ENCODE measurements at places on chromosomes 7 and 10.

- DNase-seq: no peak
Measured at GRCh38 chr7:158255156-158255555, 332.5 kb downstream of the PTPRN2 start.

GRCh38 chr7:70487428-70487827 is 644.5 kb upstream of the GALNT17 start:
- no peak for DNase-seq

GRCh38 chr7:55438085-55438756 is 73.1 kb downstream of the LANCL2 start:
- no peak for DNase-seq

- no peak for DNase-seq
Measured at GRCh38 chr10:124544711-124545110, 83.1 kb downstream of the LHPP start.

DNA sequence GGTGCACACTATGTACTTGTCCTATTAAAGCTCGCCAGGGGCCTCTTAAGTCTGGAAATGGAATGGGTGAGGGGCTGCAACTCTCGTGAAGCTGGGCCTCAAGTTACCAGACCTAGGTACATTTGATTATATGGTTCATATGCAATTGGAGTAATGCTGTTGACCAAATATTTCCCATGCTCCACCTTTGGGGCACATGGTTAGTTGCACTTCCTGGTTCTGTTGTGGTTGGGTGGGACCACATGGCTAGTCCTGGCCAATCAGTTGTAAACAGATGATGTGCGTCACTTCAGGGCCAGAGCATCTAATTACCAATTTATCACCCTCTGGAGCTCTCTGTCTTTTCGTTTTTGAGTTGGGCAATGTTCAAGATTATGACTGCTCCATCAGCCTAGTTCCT is 39.5 kb upstream of the OPN4 start:
- DNase-seq: no peak

- no peak for DNase-seq
Measured at GRCh38 chr7:106418526-106418925, 133.7 kb upstream of the NAMPT start.

- no peak for DNase-seq
Measured at GRCh38 chr10:48215486-48216203, 58.9 kb downstream of the FRMPD2 start.

- DNase-seq: no peak
Measured at GRCh38 chr7:92409357-92409756, 37.9 kb upstream of the GATAD1 start.

- no peak for DNase-seq
Measured at GRCh38 chr10:43801626-43802025, 152.9 kb upstream of the ZNF32 start.

GRCh38 chr7:133650069-133650468 is 397.2 kb downstream of the EXOC4 start:
- DNase-seq: no peak

DNA sequence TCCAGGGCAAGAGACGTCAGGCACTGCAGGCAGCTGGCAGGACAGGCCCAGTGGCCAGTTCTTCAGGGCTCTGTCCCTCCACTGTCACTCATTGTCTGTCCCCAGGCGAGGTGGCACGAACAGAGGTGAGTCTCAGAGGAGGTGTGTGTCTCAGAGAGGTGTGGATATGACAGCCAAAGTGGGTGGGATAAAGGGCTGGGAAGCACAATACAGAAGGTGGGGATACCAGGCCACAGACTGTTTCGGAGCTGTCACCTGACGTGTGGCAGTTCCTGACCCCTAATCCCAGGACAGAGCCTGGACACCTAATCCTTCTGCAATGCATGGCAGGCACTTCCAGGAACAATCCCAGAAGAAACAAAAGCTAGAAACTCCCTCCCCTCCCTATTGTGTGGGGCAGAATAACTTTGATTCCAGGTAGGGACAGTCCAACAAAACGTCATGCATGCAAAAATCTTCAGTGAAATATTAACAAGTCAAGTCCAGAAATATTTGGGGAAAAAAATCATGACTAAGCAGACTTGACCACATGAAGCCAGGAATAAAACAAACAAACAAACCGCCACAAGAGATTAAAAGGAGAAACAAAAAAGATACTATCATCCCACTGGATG is 11.6 kb downstream of the KLRG2 start:
- no peak for DNase-seq

- DNase-seq: no peak
Measured at GRCh38 chr7:150514748-150515222, at the start of gene GIMAP7. Gene GIMAP7 (plus strand): TSS chr7:150514872. CDS start chr7:150519975, 5,103 bp downstream.

DNA sequence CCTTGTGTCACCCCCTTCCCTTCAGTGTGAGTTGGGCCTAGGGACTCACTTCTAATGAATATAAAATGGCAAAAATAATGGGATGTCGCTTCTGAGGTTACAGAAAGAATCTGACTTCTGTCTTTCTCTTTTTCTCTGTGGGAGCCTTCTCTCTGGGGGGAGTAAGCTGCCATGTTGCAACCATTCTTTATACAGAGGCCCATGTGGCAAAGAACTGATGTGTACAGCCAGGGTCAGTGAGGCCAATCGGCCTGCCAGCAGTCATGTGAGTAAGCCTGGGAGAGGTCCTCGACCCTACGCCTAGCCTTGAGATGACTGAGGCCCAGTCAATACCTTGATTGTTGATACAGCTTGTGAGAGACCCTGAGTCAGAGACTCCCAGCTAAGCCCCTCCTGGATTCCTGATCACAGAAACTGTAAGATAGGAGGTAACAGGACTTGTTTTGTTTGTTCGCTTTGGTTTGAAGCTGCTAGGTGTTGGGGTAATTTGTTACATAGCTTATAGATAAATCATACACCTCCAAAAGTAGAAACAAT is 1.7 kb downstream of the TCAF1 start:
- DNase-seq: no peak

- DNase-seq: no peak
Measured at GRCh38 chr10:9869205-9869604, 1148.5 kb upstream of the CELF2 start.

- no peak for DNase-seq
Measured at GRCh38 chr7:10181996-10182395, 791.7 kb upstream of the PHF14 start.

DNA sequence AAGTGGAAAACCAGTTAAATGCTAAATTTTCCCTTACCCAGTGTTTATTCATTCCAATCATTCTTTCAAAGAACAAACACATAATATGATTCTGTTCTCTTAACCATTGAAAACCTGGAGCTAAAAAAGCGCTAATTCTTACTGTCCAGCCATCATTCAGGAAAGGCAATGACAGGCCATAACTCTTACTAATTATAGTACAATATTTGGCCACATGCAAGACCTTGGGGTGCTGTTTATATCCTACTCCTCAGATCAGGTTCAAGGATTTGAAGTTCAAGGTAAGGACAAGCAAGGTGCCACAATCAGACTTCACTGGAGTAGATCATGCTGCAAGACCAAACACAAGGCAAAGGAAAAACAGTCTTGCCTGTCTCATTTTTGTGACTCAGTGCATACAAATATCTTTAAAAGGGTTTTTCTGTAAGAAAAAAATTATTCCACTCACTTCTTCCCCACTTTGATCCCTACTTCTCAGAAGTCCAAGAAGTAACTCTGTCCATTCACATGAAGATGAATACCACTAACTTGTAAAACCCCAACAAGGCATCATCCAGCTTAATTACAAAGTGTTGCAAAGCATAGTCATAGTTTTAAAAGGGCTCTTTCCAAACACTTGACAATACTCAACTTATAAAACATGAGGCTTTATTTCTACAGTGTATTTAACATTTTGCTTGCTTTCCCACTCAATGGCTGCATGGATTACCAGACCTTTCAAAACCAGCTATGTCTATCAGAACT is 153.0 kb downstream of the DOCK4 start:
- DNase-seq: no peak

DNA sequence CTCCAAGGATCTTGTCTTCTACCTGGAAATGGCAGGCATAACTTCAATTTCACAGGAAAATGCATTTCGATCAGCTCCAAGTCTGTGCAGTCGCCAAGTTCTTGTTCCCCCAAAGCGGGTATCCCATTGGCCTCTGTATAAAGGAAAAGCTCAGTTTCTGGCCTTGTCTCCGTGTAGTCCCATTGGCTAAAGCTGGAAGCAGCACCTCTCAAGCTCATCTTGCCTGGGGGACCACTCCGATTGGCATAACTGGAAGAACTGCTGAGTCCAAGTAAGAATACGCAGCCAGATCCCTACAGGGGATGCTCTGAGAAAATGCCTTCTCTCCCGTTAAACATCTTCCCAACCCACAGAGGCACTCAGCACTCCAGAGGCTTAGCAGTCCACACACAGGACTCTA is 205.2 kb downstream of the GFRA1 start:
- DNase-seq: no peak

- no peak for DNase-seq
Measured at GRCh38 chr7:157399086-157399687, 62.4 kb downstream of the DNAJB6 start.

DNA sequence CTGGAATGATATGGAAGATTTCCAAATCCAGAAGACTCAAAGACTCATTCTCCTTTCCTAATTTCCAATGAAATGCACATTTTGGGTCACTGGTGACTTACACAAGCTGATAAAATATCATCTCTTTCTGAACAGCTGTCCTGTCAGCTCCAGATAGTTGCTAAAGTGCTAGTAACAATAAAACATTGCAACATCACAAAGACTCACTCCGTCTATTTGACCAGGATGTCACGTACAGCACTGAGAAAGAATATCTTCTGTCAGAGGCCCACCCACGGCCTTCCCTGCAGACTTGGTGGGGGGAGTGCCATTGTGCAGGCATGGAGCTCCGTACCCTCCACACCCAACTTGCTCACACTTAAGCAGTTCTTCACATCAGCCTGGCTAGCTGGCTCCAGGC is 78.9 kb upstream of the EGR2 start:
- DNase-seq: no peak

DNA sequence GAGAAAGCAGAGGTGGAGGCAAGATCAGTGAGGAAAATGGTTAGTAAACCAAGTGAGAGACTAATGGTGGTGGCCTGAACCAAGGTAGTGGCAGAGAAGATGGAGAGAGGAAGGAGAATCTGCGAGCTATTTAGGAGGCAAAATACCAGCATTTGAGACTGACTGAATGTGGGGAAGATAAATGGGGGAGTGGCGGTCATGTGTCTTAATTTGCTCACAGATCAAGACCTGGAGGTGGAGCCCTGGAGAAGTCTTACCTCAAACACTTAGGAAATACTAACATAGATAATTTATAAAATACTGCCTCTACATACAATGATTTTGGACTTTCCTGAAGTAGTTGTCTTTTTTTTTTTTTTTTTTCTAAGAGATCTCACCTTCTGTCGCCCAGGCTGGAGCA is 34.7 kb downstream of the ICA1 start:
- DNase-seq: no peak

- DNase-seq: no peak
Measured at GRCh38 chr7:1367501-1368183, 91.6 kb downstream of the MICALL2 start.

GRCh38 chr7:129522088-129522970 is 20.0 kb downstream of the SMKR1 start:
- DNase-seq: no peak

DNA sequence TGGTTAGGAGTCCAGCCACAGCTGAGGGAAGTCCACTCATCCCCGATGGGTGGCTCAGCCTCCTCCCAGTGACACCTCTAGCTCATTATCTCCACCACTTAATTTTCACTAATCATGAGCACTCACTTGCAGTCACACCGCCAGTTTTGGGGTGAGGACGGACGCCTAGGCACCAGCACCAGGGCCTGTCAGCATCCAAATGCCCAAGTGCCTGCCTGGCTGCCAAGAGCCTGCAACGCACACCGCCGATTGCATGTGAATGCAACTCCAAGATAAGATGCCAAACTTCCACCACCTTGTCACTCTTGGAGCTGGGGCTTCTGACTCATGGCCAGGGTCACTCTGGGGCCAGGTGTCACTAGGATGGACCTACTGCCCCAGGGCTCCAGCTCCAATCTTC is 24.4 kb upstream of the SMARCD3 start:
- DNase-seq: no peak

- no peak for DNase-seq
Measured at GRCh38 chr10:72694476-72695369, 2.8 kb downstream of the MCU start.

DNA sequence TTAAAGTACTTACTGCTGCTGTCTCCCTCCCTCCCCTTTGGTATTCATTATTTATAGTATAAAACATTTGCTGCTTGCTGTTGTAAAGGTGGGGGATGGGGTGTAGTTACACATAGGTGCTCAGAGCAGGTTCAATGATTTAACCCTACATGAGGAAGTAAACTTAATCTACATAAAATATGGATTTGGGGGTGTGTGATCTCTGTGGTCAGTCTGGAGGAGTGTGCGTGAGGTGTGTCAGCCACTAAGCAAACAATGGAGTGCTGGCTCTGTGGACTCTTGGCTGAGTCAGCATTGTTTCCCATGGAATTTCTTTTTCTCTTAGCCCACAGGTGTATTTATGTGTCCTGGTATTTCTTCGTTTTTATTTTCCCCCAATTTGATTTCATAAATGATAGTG is 133.9 kb downstream of the AUTS2 start:
- no peak for DNase-seq

DNA sequence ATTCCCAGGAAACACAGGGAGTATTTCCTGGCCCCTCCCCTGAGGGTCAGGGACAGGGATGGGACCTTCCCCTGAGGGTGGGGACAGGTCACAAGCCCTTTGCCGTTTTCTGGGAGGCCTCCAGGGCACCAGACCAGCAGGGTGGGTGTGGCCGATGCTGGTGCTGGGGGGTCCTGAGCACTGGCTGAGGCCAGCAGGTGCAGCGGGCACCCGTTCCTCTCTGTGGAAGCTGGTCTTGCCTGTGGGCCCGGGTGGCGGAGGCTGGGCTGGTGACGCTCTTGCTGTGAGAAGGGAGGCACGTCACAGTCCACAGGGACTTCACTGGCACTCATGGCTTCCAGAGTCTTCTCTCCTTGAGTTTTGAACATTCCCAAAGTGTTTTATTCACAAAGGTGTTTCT is 44.2 kb upstream of the CFAP46 start:
- DNase-seq: no peak

GRCh38 chr7:24725554-24726241 is 31.6 kb downstream of the GSDME start:
- DNase-seq: no peak

DNA sequence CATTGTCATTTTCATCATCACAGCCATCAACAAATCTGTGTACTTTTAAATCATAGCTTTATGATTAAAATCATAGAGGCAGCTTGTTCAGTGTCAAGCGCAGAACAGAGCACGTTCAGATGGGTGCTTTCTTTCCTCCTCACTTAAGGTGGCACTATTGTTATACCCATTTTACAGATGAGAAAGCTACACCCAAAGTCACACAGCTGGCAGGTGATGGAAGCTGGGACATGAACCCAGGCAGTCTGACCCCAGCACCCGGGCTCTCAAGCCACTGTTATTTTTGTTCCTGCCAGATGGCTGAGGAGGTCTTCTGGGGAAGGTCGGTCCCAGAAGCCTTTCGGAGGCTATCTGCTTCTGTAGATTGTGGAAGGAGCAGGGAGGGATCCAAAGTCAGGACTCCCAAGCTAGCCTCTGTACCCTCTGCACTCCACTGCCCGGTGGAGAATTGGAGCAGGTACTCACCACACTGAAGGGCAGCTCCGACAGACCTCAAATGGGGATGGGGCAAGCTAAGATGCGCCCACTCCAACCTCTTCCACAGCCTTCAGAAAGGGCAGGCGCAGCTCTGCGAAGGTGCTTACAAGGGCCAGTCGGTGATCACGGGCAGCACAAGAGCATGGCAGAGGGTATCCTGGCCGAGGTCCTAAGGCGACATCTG is 610 bp downstream of the AVPI1 start:
- no peak for DNase-seq

- no peak for DNase-seq
Measured at GRCh38 chr10:124731551-124731950, 12.6 kb downstream of the FAM53B start.

GRCh38 chr10:88236121-88236743 is 346.9 kb downstream of the RNLS start:
- DNase-seq: no peak

Data from HS-27A (cell line).